Panc1 (cell line): ENCODE measurements at places on chromosomes 7 and 10.
A peak's percentile ranks its signal among the peaks of the same experiment; 100 is the strongest.

GRCh38 chr10:88933564-88933963, 19.0 kb downstream of the ACTA2 start:
- DNase-seq, result no peak

- no peak for DNase-seq
Observed at GRCh38 chr7:94003446-94004023, 620 bp downstream of the BET1 start.

DNA sequence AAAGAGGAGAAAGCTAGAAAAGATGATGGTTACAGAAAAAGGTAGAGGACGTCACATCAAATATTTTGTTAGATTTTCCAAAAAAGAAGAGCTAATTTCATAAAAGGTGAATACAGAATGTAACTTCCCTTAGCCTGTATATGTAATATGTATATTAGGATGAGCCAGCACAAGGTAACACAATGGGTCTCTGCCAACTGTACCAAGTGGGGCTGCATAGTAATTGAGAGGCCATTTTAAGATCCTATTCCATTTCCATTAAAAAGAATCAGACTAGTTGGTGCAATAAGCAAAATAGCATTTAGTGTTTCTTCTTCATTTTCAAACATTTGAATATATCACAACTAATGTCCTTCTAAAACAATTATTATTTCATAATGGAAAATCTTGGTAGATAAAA, 134.6 kb downstream of the SEMA3A start:
- DNase-seq, result no peak

DNA sequence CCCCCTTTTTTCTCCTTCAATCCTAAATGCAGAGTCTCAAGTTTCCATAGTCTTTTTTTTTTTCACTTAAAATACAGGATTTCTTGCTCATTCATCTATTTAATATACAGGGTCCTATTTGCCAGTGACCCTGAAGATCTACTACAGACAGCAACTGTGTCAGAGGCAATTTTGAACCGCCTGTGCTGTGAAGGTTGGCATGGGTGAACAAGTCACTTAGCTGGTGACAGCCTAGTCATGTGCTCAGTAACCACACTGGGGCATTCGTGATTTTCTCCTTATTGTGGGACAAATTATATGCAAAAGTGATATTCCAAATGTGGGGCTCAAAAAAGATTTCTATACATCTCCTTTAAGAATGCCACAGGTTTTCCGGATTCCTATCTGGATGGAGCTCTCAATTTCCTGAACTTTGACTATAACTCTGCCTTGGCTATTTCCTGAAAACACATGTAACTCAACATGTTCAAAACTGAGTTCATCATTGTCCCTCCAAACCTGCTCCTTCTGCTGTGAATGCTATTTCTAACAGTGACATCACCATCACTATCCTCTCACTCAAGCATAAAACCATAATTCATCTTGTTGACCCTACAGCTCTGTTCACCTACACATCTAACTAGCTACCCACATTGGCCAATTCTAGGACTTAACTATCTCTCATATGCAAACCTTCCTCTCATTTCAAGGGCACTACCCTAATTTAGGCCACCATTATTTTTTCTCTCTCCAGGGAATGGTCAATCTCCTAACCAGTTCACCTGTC, 36.7 kb downstream of the CDK6 start:
- no peak for DNase-seq

GRCh38 chr7:135186261-135186540, 15.7 kb upstream of the CYREN start:
- no peak for DNase-seq

DNA sequence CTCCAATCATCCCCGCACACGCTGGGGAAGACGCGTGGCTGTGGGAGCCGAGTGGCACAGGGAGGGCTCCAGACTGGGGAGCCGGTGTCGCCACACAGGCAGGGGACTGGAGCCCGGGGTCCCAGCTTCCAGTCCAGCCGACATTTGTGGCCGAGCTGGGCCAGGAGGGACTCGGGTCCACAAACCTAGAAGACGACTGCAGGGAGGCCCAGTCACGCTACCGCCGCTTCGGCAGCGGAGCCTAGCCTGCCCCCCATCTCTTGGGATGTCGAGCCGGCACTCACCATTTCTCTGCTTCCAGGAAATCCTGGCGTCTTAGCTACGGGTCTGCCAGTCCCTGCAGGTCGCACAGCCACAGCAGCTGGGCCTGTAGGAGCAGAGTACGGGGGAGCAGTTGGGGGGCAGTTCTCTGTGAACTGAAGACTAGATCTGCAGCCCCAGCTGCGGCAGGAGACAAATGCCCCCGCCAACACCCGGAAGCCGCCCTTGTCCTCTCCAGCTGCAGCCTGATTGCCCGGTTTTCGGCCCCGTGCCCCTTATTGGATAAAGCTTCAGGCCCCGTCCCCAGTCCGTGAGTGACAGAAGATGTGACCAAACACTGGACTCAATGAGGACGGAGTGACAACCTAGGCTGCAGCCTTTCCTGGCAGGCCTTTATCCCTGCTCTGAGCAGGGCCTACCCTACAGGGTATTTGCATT, 270.7 kb downstream of the ZNF33B start:
- peak; percentile 91 for DNase-seq

GRCh38 chr10:32938554-32939061, 19.4 kb downstream of the ITGB1 start:
- DNase-seq, result no peak

- no peak for DNase-seq
Observed at GRCh38 chr10:78212060-78212785, 178.6 kb downstream of the RPS24 start.

DNA sequence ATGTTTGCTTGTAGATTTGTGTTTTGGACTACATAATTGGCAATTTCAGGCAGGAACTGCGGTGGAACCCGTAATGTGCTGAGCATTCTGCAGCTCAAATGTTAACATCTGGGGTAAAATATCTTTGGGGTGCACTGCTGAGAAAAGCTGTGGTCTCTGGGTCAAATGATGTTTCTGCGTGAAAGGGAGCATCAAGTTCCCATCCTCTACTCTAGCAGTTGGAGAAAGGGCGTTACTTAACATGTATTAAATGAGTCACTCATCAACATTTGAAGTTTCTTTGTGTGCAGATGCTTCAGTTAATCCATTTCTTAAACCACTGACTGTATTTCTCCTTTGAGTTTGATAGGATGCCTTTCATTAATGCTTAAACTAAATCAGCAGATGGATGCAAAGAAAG, 273.1 kb upstream of the PITRM1 start:
- DNase-seq, result no peak

GRCh38 chr10:36462194-36462593, 663.2 kb upstream of the ANKRD30A start:
- DNase-seq, result no peak

GRCh38 chr7:125878235-125878956, 948.8 kb upstream of the POT1 start:
- DNase-seq, result no peak

DNA sequence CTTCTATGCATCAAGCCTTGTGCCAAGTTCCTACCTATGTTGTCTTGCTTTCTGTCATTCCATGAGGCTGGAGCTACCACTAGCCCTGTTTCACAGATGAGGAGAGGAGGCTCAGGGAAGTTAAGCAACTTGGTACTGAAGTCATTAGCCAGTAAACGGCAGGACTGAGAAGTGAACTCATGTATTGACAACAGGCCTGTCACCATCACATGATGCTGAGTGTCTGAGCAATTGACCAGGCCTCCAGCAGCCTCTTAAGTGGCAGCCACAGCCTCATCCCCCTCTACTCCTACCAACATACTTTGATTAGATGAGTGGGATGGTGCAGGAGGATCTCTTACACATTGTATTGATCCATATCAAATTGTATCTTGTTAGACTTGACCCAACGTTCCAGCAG, 317.6 kb downstream of the GRID1 start:
- no peak for DNase-seq

- no peak for DNase-seq
Observed at GRCh38 chr7:64630496-64630895, 35.4 kb upstream of the ZNF107 start.

GRCh38 chr10:43204943-43205671, 61.8 kb downstream of the RASGEF1A start:
- DNase-seq, result peak; percentile 72

- no peak for DNase-seq
Observed at GRCh38 chr10:80416479-80417098, 8.2 kb downstream of the PRXL2A start.

- no peak for DNase-seq
Observed at GRCh38 chr7:93957767-93958166, 36.2 kb downstream of the GNG11 start.

DNA sequence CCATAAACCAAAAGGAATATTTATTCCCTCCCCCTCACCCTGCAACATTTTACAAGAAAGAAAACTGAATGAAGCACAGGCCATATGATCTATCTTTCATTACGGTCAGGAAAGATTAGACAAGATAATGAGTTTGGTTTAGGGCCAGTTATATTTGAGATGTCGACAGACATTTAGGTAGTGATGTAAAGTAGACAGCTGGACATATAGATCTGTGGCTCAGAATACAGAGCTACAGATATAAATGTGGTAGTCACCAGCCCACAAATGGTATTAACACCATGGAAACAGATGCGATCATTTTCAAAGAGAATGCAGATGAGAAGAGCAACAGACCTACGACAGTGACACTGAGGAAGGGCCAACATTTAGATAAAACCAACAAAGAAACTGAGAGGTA, 142.5 kb downstream of the SRPK2 start:
- no peak for DNase-seq

GRCh38 chr7:107007892-107008287, 36.6 kb upstream of the PRKAR2B start:
- no peak for DNase-seq

GRCh38 chr10:78179886-78180705, 146.4 kb downstream of the RPS24 start:
- DNase-seq, result no peak

GRCh38 chr10:19658131-19658530, 158.1 kb upstream of the PLXDC2 start:
- DNase-seq, result no peak

GRCh38 chr10:93447970-93448369, 34.2 kb downstream of the MYOF start:
- no peak for DNase-seq
